Osteoblast (primary cell): ENCODE measurements at places on chromosomes 7 and 10. TPM values are rescaled to one million over a fixed set of nuclear protein-coding genes. Genes with fewer than 3 reads are reported as not detected.

The CLEC2L gene
- not detected in 2 replicates for total RNA-seq

The RAPGEF5 gene
- total RNA-seq, result 1.1 and 1.5 TPM in 2 replicates

The ZFAND4 gene
- total RNA-seq, result 8.3 and 10.9 TPM in 2 replicates

DNA sequence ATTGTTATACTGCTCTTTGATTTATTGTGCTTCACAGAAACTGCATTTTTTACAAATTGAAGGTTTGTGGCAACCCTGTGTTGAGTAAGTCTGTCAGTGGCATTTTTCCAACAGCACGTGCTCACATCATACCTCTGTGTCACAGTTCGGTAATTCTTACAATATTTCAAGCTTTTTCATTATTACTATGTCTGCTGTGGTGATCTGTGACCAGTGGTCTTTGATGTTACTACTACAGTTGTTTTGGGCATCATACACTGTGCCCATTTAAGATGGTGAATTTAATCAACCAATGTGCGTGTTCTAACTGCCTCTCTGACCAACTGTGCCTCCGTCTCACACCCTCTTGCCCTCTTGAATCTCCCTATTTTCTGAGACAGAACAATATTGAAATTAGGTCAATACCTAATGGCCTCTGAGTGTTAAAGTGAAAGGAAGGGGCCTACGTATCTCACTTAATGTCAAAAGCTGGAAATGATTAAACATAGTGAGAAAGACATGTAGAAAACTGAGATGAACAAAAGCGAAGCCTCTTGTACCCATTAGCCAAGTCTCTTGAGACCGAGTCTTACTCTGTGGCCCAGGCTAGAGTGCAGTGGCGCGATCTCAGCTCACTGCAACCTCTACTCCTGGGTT lies 20.2 kb upstream of the ASL start:
- no peaks in the 10 kb centered on the region for H3K27me3 ChIP-seq
- peaks cover 17% of the 10 kb centered on the region for H3K4me1 ChIP-seq
- H3K27ac ChIP-seq, result no peak overlapping the region

GRCh38 chr10:5556576-5556975 lies 31.8 kb downstream of the CALML3 start:
- peaks cover 43% of the 10 kb centered on the region for H3K4me1 ChIP-seq
- no peak overlapping the region for H3K27ac ChIP-seq
- H3K4me3 ChIP-seq, result no peak overlapping the region
- no peaks in the 10 kb centered on the region for H3K27me3 ChIP-seq
- DNase-seq, result no peak

DNA sequence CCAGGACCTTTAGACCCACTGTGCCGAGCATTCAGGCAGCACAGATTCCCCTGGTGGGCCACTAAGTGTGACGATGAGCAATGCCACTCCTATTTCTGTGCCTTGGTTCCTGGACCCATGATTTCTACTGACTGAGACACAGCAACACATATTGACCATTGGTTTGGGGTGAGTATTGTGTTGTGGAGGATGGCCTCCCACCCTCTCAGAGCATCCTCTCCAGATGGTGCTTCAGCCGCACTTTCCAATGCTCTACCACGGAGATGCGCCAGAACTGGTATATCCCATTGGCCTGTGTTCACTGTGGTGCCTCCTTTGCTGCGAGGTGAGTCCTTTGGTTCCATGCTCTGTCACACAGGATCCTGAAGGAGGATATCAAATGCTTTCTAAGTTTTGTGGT lies 10.1 kb upstream of the GDF10 start:
- H3K4me1 ChIP-seq, result no peaks in the 10 kb centered on the region
- H3K27ac ChIP-seq, result no peak overlapping the region
- no peaks in the 10 kb centered on the region for H3K27me3 ChIP-seq
- no peaks in the 10 kb centered on the region for H3K36me3 ChIP-seq

- H3K4me1 ChIP-seq, result no peaks in the 10 kb centered on the region
- no peak overlapping the region for H3K27ac ChIP-seq
- DNase-seq, result no peak
- H3K27me3 ChIP-seq, result no peaks in the 10 kb centered on the region
- no peaks in the 10 kb centered on the region for H3K36me3 ChIP-seq
- no peak overlapping the region for H3K4me3 ChIP-seq
These were observed 19.6 kb downstream of the GIMAP4 start for GRCh38 chr7:150586785-150587152.

- H3K4me1 ChIP-seq, result no peaks in the 10 kb centered on the region
- H3K27me3 ChIP-seq, result no peaks in the 10 kb centered on the region
- H3K27ac ChIP-seq, result no peak overlapping the region
- DNase-seq, result peak; percentile 10
These were observed 107.0 kb downstream of the WDR37 start for GRCh38 chr10:1163204-1163660.

DNA sequence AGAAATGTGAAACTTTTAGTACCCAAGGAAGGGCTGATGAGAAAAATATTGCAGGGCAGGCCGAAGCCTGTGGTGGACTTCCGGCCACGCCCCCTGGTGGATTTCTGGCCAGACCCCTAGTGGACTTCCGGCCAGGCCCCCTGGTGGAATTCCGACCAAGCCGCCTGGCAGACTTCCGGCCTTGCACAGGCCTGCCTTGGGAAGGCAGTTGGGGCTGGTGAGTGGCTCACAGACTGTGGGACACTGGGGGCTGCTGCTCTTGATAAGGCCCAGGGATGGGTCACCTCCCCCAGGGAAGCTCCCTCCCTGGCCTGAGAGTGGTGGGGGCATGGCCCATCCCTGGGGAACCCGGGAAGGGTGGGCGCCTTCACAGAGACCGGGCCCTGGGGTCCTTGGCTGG lies 116.4 kb upstream of the MKI67 start:
- no peaks in the 10 kb centered on the region for H3K4me1 ChIP-seq
- no peaks in the 10 kb centered on the region for H3K36me3 ChIP-seq
- no peak overlapping the region for H3K27ac ChIP-seq
- no peak overlapping the region for H3K4me3 ChIP-seq
- DNase-seq, result no peak

GRCh38 chr7:138607216-138608126 lies 93.7 kb downstream of the SVOPL start:
- H3K27ac ChIP-seq, result no peak overlapping the region
- no peaks in the 10 kb centered on the region for H3K4me1 ChIP-seq
- no peaks in the 10 kb centered on the region for H3K36me3 ChIP-seq
- H3K4me3 ChIP-seq, result no peak overlapping the region

- no peak overlapping the region for H3K4me3 ChIP-seq
- H3K27me3 ChIP-seq, result no peaks in the 10 kb centered on the region
- H3K4me1 ChIP-seq, result peaks cover 27% of the 10 kb centered on the region
- H3K36me3 ChIP-seq, result no peaks in the 10 kb centered on the region
These were observed 17.7 kb downstream of the ACSM6 start for GRCh38 chr10:95211606-95212279.

The MARVELD1 gene
- 56.6 and 57.5 TPM in 2 replicates for total RNA-seq

DNA sequence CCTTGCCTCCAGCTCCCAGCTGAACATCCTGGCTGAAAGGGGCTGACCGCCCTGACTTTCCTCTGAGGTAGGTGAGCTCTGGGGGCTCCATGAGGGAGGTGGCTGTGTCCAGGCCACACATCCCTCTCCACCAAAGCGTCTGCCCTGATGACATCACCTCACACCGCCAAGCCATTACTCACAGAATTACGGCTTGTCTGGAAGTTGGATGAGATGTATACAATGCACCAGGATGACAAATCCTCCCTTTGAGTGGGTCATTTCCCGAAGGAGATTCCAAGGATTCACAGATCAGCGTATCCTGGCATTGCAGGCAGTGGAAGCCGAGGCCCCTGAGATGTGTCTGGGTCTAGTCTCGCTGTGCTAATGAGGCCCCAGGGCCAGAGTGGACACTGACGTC lies 15.1 kb upstream of the RET start:
- no peaks in the 10 kb centered on the region for H3K27me3 ChIP-seq
- no peaks in the 10 kb centered on the region for H3K4me1 ChIP-seq
- H3K4me3 ChIP-seq, result no peak overlapping the region
- peak; percentile 82 for DNase-seq
- no peak overlapping the region for H3K27ac ChIP-seq
- H3K36me3 ChIP-seq, result no peaks in the 10 kb centered on the region

- no peaks in the 10 kb centered on the region for H3K27me3 ChIP-seq
- H3K36me3 ChIP-seq, result no peaks in the 10 kb centered on the region
- no peak for DNase-seq
- no peak overlapping the region for H3K4me3 ChIP-seq
- H3K4me1 ChIP-seq, result no peaks in the 10 kb centered on the region
- H3K27ac ChIP-seq, result no peak overlapping the region
These were observed 200.0 kb upstream of the MKI67 start for GRCh38 chr10:128326251-128326650.

The ATOH7 gene
- under 0.01 TPM in 1 of 2 replicates, not detected in the other for total RNA-seq

DNA sequence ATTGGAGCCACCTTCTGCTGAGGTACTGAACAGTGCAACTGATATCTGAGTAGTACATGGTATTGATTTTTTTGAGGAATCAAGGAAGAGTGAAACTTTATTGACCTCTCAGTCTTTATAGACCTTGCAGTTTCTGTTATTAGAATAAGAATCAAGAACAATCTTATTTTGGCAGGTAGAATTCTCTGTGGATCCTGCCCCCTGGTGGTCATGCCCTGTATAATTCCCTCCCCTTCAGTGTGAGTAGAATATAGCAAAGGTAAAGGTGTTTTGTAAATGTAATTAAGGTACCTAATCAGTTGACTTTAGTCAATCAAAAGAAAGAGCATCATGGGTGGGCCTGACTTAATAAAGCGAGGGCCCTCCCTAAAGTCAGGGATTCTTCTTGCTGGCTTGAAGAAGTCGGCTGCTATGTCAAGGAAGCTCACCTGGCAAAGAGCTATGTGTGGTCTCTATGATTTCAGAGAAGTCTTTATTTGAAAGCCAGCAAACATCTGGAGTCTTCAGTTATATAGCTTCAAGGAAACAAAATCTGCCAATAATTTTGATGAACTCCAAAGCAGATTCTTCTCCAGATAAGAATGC lies 142.8 kb downstream of the LSM5 start:
- H3K27me3 ChIP-seq, result no peaks in the 10 kb centered on the region
- H3K4me1 ChIP-seq, result no peaks in the 10 kb centered on the region
- no peaks in the 10 kb centered on the region for H3K36me3 ChIP-seq
- no peak for DNase-seq

- H3K27ac ChIP-seq, result peak overlapping the region; percentile 81
- no peaks in the 10 kb centered on the region for H3K27me3 ChIP-seq
- peaks cover 61% of the 10 kb centered on the region for H3K4me1 ChIP-seq
These were observed 5.3 kb downstream of the NRP1 start for GRCh38 chr10:33329178-33329577.

- H3K4me1 ChIP-seq, result peaks cover 85% of the 10 kb centered on the region
- peak overlapping the region; percentile 98 for H3K27ac ChIP-seq
- no peak overlapping the region for H3K4me3 ChIP-seq
- peak; percentile 69 for DNase-seq
These were observed 7.7 kb downstream of the CREB3L2 start for GRCh38 chr7:137994216-137994615.

DNA sequence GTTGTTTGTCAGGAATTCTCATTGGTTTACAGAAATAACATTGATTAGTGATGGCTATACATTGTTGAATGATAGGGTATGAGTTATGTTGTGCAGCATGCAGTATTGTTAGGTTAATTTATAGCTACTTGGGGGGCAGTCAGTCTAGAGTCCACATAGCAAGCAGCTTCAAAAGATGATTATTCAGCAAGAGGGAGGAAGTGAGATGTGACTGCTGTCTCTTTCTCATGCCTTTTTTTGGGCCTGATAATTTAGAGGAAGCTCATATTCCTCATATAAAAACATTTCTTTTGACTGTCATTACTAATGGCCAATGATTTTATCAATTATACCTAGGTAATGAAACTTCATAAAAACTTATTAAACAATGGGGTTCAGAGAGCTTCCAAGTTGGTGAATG lies 3.4 kb upstream of the TBRG4 start:
- H3K4me1 ChIP-seq, result peaks cover 16% of the 10 kb centered on the region
- H3K4me3 ChIP-seq, result no peak overlapping the region
- peaks cover 14% of the 10 kb centered on the region for H3K27me3 ChIP-seq
- H3K27ac ChIP-seq, result no peak overlapping the region
- H3K36me3 ChIP-seq, result no peaks in the 10 kb centered on the region
